ENCODE measurements at places on chromosomes 6 and 20. TPM values are rescaled to one million over a fixed set of nuclear protein-coding genes. Genes with fewer than 3 reads are reported as not detected.

F13A1 gene
- total RNA-seq: not detected

- no peak overlapping the region for H3K4me3 ChIP-seq
- H3K36me3 ChIP-seq: no peaks in the 10 kb centered on the region
- H3K27me3 ChIP-seq: no peaks in the 10 kb centered on the region
These were observed 109.6 kb downstream of the MANEA start for GRCh38 chr6:95686895-95687294.

GRCh38 chr20:46214824-46215488 lies 93.3 kb downstream of the CDH22 start:
- H3K27ac ChIP-seq: no peak overlapping the region
- no peaks in the 10 kb centered on the region for H3K4me1 ChIP-seq
- no peaks in the 10 kb centered on the region for H3K36me3 ChIP-seq
- DNase-seq: no peak

GRCh38 chr6:108762394-108762793 lies 85.8 kb upstream of the ARMC2 start:
- H3K27ac ChIP-seq: no peak overlapping the region
- DNase-seq: no peak
- H3K36me3 ChIP-seq: no peaks in the 10 kb centered on the region
- H3K4me1 ChIP-seq: peaks cover 3% of the 10 kb centered on the region
- H3K27me3 ChIP-seq: no peaks in the 10 kb centered on the region

DNA sequence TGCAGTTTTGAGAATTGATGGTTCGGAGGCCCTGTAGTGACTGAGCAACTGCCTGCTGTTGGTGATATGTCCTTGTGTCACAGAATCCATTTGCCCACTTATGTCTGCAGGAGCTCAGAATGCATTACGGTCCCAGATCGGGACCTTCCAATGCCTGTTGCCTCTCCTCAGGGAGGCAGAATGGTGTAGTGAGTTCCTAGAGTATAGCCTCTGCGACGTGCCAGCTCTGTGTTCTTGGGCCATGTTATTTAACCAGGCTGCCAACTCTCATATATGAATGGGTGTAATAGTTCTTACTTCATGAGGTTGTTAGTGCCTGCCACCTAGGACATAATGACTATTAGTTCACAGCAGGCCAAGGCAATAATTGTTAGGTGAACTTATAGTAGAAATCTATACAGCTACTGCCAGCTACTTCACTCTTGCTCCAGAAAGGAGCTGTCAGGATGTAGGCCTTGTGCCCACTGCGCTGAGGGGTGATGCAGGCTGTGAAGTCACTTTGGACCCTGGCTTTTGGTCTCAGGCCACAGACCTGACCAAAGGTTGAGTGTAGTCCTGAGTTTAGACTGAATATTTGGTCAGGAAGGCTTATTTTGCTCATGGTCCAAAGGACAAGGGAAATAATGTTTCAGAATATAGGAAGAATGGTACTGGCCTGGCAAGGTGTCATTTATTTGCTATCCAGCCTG lies 82.1 kb downstream of the ASXL1 start:
- DNase-seq: no peak
- H3K27ac ChIP-seq: no peak overlapping the region
- H3K27me3 ChIP-seq: no peaks in the 10 kb centered on the region
- H3K36me3 ChIP-seq: peaks cover 25% of the 10 kb centered on the region

FERMT1 gene
- 0.52 TPM for total RNA-seq

GRCh38 chr6:128422200-128422599 lies 98.2 kb downstream of the PTPRK start:
- no peak overlapping the region for H3K27ac ChIP-seq
- H3K36me3 ChIP-seq: peaks cover 7% of the 10 kb centered on the region
- no peaks in the 10 kb centered on the region for H3K4me1 ChIP-seq

DNA sequence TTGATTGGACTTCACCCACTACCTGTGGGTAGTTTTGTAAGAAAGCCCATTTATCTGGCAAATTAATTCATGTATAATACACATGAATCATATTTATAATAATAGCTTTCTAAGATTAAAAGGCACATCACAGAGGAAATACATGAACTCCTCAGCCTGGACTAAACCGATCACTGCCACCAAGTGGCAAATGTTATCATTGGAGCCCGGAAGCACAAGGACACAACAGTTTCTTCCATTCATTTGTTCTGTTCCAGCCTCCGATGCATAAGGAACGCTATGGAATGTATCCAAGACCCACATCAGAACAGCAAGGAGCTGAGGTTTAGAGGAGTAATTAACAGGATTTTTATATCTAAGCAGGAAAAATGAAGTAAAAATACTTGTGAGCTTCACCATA lies 13.9 kb upstream of the IPCEF1 start:
- no peak for DNase-seq
- H3K4me1 ChIP-seq: peaks cover 10% of the 10 kb centered on the region

- peaks cover 89% of the 10 kb centered on the region for H3K4me1 ChIP-seq
- DNase-seq: no peak
- H3K4me3 ChIP-seq: peak overlapping the region; percentile 78
- H3K27me3 ChIP-seq: no peaks in the 10 kb centered on the region
- peak overlapping the region; percentile 97 for H3K27ac ChIP-seq
- H3K36me3 ChIP-seq: peaks cover 2% of the 10 kb centered on the region
These were observed 54.5 kb upstream of the TAGAP start for GRCh38 chr6:159099276-159099675.

- H3K4me1 ChIP-seq: peaks cover 20% of the 10 kb centered on the region
- H3K36me3 ChIP-seq: peaks cover 2% of the 10 kb centered on the region
- H3K27ac ChIP-seq: peak overlapping the region; percentile 83
- H3K4me3 ChIP-seq: peak overlapping the region; percentile 75
- H3K27me3 ChIP-seq: no peaks in the 10 kb centered on the region
These were observed 29.1 kb downstream of the TXLNB start for GRCh38 chr6:139262519-139263300.

OLIG3 gene
- total RNA-seq: 0.21 TPM

- H3K4me3 ChIP-seq: no peak overlapping the region
- H3K4me1 ChIP-seq: peaks cover 16% of the 10 kb centered on the region
- no peaks in the 10 kb centered on the region for H3K36me3 ChIP-seq
- H3K27me3 ChIP-seq: peaks cover 35% of the 10 kb centered on the region
- no peak overlapping the region for H3K27ac ChIP-seq
- no peak for DNase-seq
These were observed 25.2 kb downstream of the SNAI1 start for GRCh38 chr20:50008007-50008406.

DNA sequence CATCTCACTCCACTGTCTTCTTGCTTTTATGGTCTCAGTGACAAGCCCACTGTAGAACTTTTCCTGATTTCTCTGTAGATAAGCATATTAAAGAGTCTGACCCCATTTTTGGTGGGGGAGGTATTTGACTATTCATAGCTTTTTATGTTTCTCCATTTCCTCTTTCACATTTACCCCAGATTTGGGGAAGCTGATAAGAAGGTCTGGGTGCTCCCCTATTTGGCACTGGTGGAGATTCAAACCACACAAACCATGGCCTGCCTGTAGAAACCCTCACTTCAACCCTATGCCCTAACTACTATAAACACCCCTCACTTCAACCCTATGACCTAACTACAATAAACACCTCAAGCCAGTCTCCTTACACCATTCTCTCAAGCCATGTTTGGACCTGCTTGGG lies 196.2 kb upstream of the SYNDIG1 start:
- no peak overlapping the region for H3K27ac ChIP-seq
- no peaks in the 10 kb centered on the region for H3K4me1 ChIP-seq
- H3K27me3 ChIP-seq: peaks cover 3% of the 10 kb centered on the region
- DNase-seq: no peak
- no peak overlapping the region for H3K4me3 ChIP-seq

- peaks cover 26% of the 10 kb centered on the region for H3K4me1 ChIP-seq
- DNase-seq: peak; percentile 82
- H3K36me3 ChIP-seq: peaks cover 5% of the 10 kb centered on the region
- no peak overlapping the region for H3K4me3 ChIP-seq
- peaks cover 7% of the 10 kb centered on the region for H3K27me3 ChIP-seq
These were observed 73.9 kb downstream of the OR2B2 start for GRCh38 chr6:27838058-27838944.

- no peak overlapping the region for H3K27ac ChIP-seq
- H3K4me1 ChIP-seq: peaks cover 8% of the 10 kb centered on the region
- no peaks in the 10 kb centered on the region for H3K36me3 ChIP-seq
- DNase-seq: no peak
- H3K27me3 ChIP-seq: no peaks in the 10 kb centered on the region
These were observed 56.9 kb downstream of the CD164 start for GRCh38 chr6:109325400-109325801.

PDE7B gene
- total RNA-seq: 0.54 TPM

DNA sequence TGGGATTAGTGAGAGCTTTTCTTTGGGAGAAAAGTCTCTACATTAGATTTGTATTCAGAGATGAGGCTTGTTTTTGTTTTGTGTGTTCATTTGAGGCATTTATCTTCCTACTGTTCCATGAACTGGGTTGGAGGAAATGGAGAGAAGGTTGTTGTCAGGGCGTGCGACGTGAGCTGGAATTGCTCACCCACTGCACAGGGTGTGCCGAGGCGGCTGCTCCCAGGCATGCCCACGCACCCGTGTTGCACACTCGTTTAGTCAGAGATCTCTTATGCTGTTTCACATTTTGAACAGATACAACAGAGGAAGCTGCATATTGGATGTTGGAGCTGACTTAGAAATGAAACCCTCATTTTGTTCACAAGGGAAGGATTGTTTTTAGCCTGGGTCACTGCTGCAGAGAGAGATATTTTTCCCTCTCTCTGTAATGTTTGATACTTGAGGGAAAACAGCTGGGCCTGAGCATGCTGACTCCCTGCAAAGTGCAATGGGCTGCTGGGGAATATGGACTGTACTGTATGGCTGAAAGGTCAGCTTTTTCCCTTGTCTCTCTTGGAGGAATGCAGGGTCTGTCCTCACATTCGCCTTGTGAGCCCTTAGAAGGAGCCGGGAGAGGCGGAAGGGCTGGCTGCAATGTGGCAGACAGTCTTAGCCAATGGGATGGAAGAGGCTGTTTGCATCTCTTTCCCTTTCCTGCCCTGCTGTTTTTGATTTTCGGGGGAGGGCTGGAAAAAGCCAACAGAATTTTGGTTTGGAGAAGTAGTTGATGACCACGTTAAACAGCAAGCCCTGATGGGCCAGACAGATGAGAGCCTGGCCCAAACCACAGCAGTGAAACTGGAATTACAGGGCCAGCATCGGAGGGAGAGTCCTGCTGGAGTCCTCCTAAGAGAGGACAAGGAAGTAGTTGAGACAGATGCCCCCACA lies 170.8 kb downstream of the SASH1 start:
- no peaks in the 10 kb centered on the region for H3K4me1 ChIP-seq
- H3K27me3 ChIP-seq: peaks cover 32% of the 10 kb centered on the region
- H3K4me3 ChIP-seq: no peak overlapping the region
- DNase-seq: no peak
- no peaks in the 10 kb centered on the region for H3K36me3 ChIP-seq

DNA sequence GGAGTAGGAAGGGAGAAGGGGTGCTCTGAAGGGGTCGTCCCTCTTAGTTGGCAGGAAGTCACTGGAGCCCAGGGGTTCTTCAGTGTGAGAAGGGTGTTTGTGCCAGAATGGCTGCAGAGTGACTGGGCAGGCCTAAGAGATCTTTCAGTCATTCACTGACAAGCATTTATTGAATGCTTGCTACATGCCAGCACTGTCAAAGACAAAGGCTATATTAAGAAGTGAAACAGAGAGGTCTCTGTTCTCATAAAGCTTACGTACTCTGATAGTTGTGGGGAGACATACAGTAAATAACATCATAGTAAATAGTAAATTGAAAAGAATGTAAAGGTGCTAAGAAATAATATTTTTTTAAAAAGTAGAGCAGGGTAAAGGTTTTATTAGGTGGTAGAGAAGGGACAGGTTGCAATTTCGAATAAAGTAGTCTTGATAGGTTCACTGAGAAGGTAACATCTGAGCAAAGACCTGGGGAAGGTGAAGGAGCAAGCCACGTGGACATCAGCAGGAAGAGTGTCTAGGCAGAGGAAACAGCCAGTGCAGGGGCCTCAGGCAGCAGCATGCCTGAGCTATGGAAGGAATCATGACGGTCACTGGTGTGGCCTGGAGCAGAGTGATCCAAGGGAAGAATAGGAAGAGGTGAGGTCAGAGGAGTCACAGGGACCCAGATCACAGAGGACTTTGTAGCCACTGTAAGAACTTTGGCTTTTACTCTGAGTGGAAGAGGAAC lies 36.3 kb upstream of the RNF8 start:
- no peak overlapping the region for H3K4me3 ChIP-seq
- DNase-seq: no peak
- no peaks in the 10 kb centered on the region for H3K27me3 ChIP-seq
- H3K36me3 ChIP-seq: peaks cover 2% of the 10 kb centered on the region

GRCh38 chr6:158039178-158039557 lies 57.5 kb downstream of the SYNJ2 start:
- peaks cover 29% of the 10 kb centered on the region for H3K4me1 ChIP-seq
- no peak overlapping the region for H3K4me3 ChIP-seq
- peaks cover 23% of the 10 kb centered on the region for H3K36me3 ChIP-seq
- H3K27me3 ChIP-seq: no peaks in the 10 kb centered on the region
- H3K27ac ChIP-seq: no peak overlapping the region
- no peak for DNase-seq

DNA sequence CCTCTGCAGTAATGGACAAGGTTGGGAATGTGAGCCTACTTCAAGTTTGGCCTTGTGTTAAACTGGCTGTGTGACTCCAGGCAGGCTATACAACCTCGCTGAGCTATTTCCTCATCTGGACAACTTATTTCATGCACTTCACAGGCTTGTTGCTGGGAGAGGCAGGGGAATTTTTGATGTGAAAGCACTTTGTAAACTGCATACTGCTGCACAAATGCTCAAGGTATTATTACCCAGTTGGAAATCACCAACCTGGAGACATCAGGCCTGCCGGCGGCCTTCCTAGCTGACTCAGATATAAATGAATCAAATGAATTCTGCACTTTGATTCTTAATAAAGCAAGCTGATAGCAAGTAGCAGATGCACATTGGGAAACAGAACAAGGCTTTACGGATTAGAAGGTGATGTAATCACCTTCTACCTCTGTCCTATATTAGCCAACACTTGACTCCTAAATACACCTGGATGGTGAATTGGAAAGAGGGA lies 10.1 kb downstream of the JARID2 start:
- no peak overlapping the region for H3K4me3 ChIP-seq
- no peak for DNase-seq
- no peak overlapping the region for H3K27ac ChIP-seq
- no peaks in the 10 kb centered on the region for H3K27me3 ChIP-seq
- peaks cover 70% of the 10 kb centered on the region for H3K36me3 ChIP-seq

- peaks cover 75% of the 10 kb centered on the region for H3K36me3 ChIP-seq
- peak overlapping the region; percentile 97 for H3K27ac ChIP-seq
- DNase-seq: peak; percentile 48
- H3K27me3 ChIP-seq: no peaks in the 10 kb centered on the region
- H3K4me1 ChIP-seq: peaks cover 38% of the 10 kb centered on the region
These were observed 24.7 kb downstream of the POFUT1 start for GRCh38 chr20:32232326-32232886.

GRCh38 chr6:14107711-14108494 lies 9.7 kb upstream of the CD83 start:
- peak overlapping the region; percentile 86 for H3K27ac ChIP-seq
- DNase-seq: no peak
- H3K4me1 ChIP-seq: peaks cover 30% of the 10 kb centered on the region
- H3K27me3 ChIP-seq: peaks cover 10% of the 10 kb centered on the region
- no peak overlapping the region for H3K4me3 ChIP-seq
- H3K36me3 ChIP-seq: peaks cover 8% of the 10 kb centered on the region

GRCh38 chr6:164531736-164532135 lies 777.7 kb downstream of the C6orf118 start:
- H3K4me3 ChIP-seq: no peak overlapping the region
- H3K27me3 ChIP-seq: no peaks in the 10 kb centered on the region
- no peaks in the 10 kb centered on the region for H3K36me3 ChIP-seq

- H3K27ac ChIP-seq: no peak overlapping the region
- no peak overlapping the region for H3K4me3 ChIP-seq
- no peaks in the 10 kb centered on the region for H3K36me3 ChIP-seq
These were observed 573.8 kb downstream of the EPM2A start for GRCh38 chr6:145161501-145161900.

FOXA2 gene
- total RNA-seq: not detected

OR2H2 gene
- not detected for total RNA-seq

GRCh38 chr6:165321555-165322145 lies 12.2 kb upstream of the C6orf118 start:
- H3K27me3 ChIP-seq: no peaks in the 10 kb centered on the region
- no peak overlapping the region for H3K4me3 ChIP-seq
- no peak for DNase-seq
- peaks cover 2% of the 10 kb centered on the region for H3K36me3 ChIP-seq
- H3K4me1 ChIP-seq: no peaks in the 10 kb centered on the region

Data from activated naive CD8-positive, alpha-beta T cell treated with anti-CD3 and anti-CD28 coated beads for 36 hours (primary cell).